ENCODE measurements at places on chromosomes 2 and 18.

DNA sequence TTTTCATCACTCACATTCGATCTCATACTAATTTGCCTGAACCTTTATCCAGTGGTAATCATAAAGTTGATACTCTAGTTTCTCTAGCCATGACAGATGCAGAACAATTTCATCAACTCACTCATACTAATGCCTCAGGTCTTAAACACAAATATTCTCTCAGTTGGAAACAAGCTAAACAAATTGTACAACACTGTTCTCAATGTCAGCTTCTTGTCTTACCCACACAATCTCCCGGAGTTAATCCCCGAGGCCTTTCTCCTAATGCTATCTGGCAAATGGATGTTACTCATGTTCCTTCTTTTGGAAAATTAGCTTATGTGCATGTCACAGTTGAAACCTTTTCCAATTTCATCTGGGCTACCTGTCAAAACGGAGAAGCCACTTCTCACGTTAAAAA is 11.5 kb upstream of the CNOT11 start:
- no peak for DNase-seq

GRCh38 chr18:3219241-3219630 is 532 bp downstream of the MYOM1 start:
- no peak for DNase-seq

GRCh38 chr18:11177382-11177781 is 28.0 kb upstream of the PIEZO2 start:
- no peak for DNase-seq

DNA sequence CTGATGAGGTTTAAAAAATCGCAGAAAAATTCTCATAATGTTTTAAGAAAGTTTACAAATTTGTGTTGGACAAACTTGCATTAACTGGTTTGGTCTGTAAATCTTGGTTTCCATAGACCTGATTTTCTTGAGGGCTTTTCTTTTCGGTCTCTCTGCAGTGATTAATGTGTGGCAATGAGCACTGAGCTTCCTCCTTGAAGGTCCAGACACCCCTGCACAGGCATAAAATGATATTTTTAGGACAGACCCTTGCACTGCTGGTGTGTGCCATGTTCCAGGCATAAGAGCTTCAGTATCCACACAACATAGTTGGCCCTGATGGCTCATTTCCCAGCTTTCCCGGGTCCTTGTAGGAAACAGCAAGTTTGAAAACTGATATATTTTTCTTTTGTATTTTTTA is 33.7 kb downstream of the MRPL33 start:
- no peak for DNase-seq

- no peak for DNase-seq
Observed at GRCh38 chr2:65363879-65364666, 68.3 kb downstream of the SPRED2 start.

GRCh38 chr2:158221063-158222020 is 119.7 kb downstream of the UPP2 start:
- no peak for DNase-seq

DNA sequence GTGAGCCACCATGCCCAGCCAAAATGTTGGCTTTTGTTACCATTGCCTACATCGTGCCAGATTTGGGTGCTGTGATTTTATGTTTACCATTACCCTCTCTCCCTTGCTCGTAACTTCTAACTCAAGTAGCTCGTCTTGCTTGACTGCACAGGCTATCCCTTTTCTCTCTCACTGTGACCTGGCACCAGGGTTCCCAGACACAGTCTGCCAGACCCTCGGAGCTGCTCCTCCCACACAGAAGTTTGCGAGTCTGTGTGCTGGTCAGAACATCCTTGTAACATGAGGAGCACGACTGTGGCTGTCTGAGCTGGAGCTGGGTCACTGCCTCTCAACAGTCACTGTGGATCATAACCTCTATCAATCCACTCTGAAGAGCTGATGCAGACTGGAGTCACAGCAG is 152.5 kb upstream of the ACKR3 start:
- DNase-seq = no peak

- DNase-seq = no peak
Observed at GRCh38 chr2:68880213-68880612, 9.0 kb upstream of the BMP10 start.
